ENCODE measurements at places on chromosomes 4 and X. TPM values are rescaled to one million over a fixed set of nuclear protein-coding genes. Genes with fewer than 3 reads are reported as not detected.

The ANXA3 gene
- 87.2 TPM for total RNA-seq

DNA sequence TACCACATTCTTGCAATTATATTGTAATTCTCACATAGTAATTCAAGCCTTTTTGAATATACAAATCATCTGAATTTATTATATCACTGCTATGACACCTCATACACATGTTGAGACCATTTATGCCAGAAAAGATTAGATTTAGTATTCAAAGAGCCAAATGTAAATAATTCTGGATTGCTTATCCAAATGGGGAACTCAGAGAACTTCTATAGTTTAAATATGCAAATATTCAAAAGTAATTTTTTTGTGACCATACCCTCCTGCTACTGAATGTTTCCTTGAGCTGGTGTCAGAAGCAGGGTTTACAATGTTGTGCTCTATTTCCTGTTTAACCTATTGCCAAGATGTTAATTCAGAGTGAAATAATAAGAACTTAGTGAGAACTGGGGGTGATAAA lies 372.2 kb downstream of the TRIML1 start:
- H3K27me3 ChIP-seq, result peaks cover 5% of the 10 kb centered on the region

DNA sequence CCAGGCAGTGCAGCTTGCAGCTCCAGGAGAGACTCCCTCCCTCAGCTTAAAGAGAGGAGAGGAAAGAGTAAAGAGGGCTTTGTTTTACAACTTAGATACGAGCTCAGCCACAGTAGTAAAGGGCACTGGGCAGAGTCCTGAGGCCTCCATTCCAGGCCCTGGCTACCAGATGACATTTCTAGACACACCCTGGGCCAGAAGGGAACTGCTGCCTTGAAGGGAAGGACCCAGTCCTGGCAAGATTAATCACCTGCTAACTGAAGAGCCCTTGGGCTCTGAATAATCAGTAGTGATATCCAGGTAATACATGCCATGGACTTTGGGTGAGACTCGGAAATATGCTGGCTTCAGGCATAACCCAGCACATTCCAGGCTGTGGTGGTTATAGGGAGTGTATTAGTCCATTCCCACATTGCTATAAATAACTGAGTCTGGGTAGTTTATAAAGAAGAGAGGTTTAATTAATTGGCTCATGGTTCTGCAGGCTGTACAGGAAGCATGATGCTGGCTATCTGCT lies 15.3 kb upstream of the SLC16A2 start:
- no peak for DNase-seq
- H3K27me3 ChIP-seq, result no peaks in the 10 kb centered on the region
- H3K4me1 ChIP-seq, result no peaks in the 10 kb centered on the region
- H3K27ac ChIP-seq, result no peak overlapping the region
- no peak overlapping the region for H3K4me3 ChIP-seq

GRCh38 chr4:6668391-6668790 lies 25.3 kb upstream of the S100P start:
- H3K27ac ChIP-seq, result no peak overlapping the region
- H3K4me3 ChIP-seq, result no peak overlapping the region
- DNase-seq, result no peak
- H3K4me1 ChIP-seq, result peaks cover 3% of the 10 kb centered on the region
- peaks cover 20% of the 10 kb centered on the region for H3K36me3 ChIP-seq

The RAI2 gene
- 1.8 TPM for total RNA-seq

DNA sequence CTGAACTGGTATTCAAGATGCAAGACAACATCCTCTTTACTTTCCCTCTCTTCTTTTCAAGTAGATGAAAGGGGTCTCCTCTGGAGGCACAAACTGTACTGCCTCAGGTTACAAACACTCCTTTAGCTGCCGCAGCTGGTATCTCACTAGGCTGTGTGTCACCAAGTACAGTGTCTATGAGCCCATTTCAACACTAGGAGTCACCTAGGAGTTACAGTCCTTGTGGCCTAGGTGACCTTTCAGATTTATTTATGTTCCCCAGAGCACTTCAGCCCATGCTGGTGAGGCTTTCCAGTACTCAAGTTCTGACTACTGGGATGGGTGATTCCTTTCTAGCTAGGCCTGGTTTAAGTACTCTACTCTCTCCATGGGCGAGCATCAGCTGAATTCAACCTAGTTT lies 32.4 kb upstream of the TMLHE start:
- no peak overlapping the region for H3K4me3 ChIP-seq
- H3K4me1 ChIP-seq, result peaks cover 6% of the 10 kb centered on the region
- no peaks in the 10 kb centered on the region for H3K27me3 ChIP-seq
- DNase-seq, result no peak

DNA sequence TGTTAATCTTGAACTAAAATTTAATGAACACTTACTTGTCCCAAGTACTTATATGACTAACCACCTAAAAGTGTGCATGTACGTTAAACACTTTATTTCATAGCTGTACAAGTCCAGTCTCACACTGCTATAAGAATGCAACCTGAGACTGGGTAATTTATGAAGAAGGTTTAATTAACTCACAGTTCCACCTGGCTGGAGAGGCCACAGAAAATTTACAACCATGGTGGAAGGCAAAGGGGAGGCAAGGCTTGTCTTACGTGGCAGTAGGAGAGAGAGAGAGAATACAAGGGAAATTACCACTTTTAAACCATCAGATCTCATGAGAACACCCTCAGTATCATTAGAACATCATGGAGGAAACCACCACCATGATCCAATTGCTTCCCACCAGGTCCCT lies 748.7 kb upstream of the HS3ST1 start:
- DNase-seq, result no peak
- H3K27ac ChIP-seq, result no peak overlapping the region
- no peaks in the 10 kb centered on the region for H3K36me3 ChIP-seq
- H3K4me1 ChIP-seq, result no peaks in the 10 kb centered on the region
- H3K27me3 ChIP-seq, result no peaks in the 10 kb centered on the region
- no peak overlapping the region for H3K4me3 ChIP-seq

The ARHGAP6 gene
- total RNA-seq, result 5.3 TPM

The GPR78 gene
- total RNA-seq, result 3.8 TPM

The TXK gene
- total RNA-seq, result 1.7 TPM

GRCh38 chr4:159425737-159426305 lies 322.9 kb downstream of the RAPGEF2 start:
- H3K27me3 ChIP-seq, result no peaks in the 10 kb centered on the region
- DNase-seq, result no peak
- H3K4me3 ChIP-seq, result no peak overlapping the region
- H3K36me3 ChIP-seq, result no peaks in the 10 kb centered on the region
- H3K27ac ChIP-seq, result no peak overlapping the region
- H3K4me1 ChIP-seq, result no peaks in the 10 kb centered on the region

GRCh38 chrX:97045470-97045869 lies 161.8 kb downstream of the RPA4 start:
- no peaks in the 10 kb centered on the region for H3K27me3 ChIP-seq
- peaks cover 20% of the 10 kb centered on the region for H3K4me1 ChIP-seq
- peaks cover 3% of the 10 kb centered on the region for H3K36me3 ChIP-seq
- no peak for DNase-seq
- H3K4me3 ChIP-seq, result no peak overlapping the region
- no peak overlapping the region for H3K27ac ChIP-seq

GRCh38 chrX:8289523-8289922 lies 118.5 kb upstream of the VCX2 start:
- H3K4me3 ChIP-seq, result no peak overlapping the region
- no peak for DNase-seq
- H3K27me3 ChIP-seq, result peaks cover 16% of the 10 kb centered on the region
- no peak overlapping the region for H3K27ac ChIP-seq
- H3K4me1 ChIP-seq, result no peaks in the 10 kb centered on the region

DNA sequence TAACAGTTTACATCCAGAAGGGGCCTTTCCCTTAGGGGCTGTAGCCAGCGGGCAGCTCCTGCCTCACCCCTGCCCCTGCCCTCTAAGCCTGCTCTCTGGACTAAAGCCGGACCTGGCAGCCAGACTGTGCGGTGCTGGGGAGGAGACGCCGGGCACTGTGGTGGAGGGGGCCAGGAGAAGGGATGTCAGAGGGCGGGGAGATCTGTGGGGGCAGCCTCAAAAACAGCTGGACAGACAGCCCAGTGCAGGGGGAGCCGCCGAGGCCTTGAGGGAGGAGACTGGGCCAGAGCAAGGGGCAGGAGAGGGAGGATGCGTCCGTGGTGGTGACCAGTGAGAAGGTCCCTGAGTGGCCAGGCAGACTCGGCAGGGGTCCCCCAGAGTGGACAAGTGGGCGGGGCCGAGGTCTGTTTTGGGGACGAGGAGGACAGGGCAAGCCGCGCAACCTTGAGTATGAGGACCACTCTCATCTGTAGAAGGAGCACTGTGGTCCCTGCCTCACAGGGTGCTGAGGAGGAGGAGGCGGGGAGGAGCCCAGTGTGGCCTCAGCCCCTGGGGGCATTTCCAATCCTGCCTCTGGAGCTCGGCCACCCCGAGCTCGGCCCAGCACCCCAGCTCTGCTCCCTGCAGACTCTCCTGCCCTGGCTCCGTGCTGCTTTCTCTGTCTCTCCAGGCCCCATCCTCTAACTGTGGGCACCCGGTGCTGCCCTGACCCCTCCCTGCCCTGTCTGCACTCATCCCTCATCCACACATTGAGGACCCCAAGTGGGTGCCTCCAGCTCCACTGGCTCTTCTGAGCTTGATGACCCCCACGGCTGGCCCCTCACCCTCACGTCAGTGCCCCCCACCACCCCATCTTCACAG lies 59.2 kb upstream of the NKX1-1 start:
- H3K27ac ChIP-seq, result no peak overlapping the region
- H3K27me3 ChIP-seq, result peaks cover 25% of the 10 kb centered on the region
- no peak overlapping the region for H3K4me3 ChIP-seq
- no peak for DNase-seq

The MUC7 gene
- not detected for total RNA-seq

The CYBB gene
- 0.38 TPM for total RNA-seq

- H3K4me1 ChIP-seq, result no peaks in the 10 kb centered on the region
- no peak overlapping the region for H3K4me3 ChIP-seq
- no peaks in the 10 kb centered on the region for H3K27me3 ChIP-seq
- no peak overlapping the region for H3K27ac ChIP-seq
Measured at GRCh38 chr4:54877006-54877405, 219.2 kb downstream of the KIT start.

GRCh38 chr4:180335566-180335965 lies 1907.6 kb upstream of the TENM3 start:
- no peak overlapping the region for H3K4me3 ChIP-seq
- H3K27me3 ChIP-seq, result no peaks in the 10 kb centered on the region
- H3K36me3 ChIP-seq, result peaks cover 5% of the 10 kb centered on the region
- DNase-seq, result no peak

The SPANXA2 gene
- total RNA-seq, result not detected

Data from mesothelial cell of epicardium (in vitro differentiated cells).